ENCODE measurements at places on chromosomes 1 and 21. TPM values are rescaled to one million over a fixed set of nuclear protein-coding genes. Genes with fewer than 3 reads are reported as not detected.

DNA sequence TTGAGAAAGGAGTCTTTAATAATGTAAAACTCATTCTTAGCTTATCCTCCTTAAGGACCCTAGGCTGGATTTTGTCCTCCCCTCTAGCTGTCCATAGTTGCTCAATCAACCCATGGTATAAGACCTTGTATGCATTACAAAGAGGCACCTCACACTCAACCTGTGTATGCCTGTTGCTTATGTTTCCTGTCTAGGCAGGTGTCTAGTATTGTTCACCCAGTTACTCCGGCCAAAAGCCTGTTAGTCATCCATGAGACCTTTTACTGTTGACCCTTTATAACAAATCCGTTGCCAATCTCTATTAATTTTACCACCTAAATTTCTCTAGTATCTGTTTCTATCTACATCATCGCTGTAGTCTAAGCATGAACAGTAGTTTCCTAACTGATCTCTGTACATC lies 3.7 kb downstream of the LYPLAL1 start:
- DNase-seq, result no peak

Gene LDLRAD2
- polyA plus RNA-seq, result 0.72 TPM

- DNase-seq, result peak; percentile 90
These were observed 22.2 kb downstream of the RUNX1 start for GRCh38 chr21:35026617-35027562.

Gene OR2C3
- polyA plus RNA-seq, result not detected

GRCh38 chr1:87132284-87132870 lies 196.3 kb upstream of the LMO4 start:
- no peak for DNase-seq

Gene GJB4
- not detected for polyA plus RNA-seq

GRCh38 chr21:26226724-26227123 lies 56.2 kb upstream of the APP start:
- DNase-seq, result no peak

DNA sequence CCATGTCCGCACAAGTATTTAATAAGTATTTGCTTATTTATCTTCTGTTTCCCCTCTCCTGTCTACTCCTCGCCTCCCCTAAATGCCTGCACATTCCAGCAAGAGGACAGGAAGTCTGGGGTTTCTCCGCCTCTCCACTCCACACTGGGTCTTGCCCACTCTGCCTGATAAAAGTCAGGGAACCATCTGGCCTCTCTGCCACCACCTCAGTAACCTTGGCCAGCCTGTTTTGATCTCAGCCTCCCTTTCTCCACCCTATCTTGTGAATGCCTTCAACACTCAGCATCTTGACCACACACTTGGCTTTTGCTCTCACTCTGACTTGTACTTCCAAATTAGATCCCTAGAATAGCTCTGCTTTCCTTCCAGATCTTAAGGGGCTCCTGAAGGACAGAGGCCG lies 165.3 kb upstream of the UBE2U start:
- DNase-seq, result no peak

Measured in B cell (primary cell).